ENCODE measurements at places on chromosomes 5 and 9. TPM values are rescaled to one million over a fixed set of nuclear protein-coding genes. Genes with fewer than 3 reads are reported as not detected.

The NUDT12 gene
- 32.3 TPM for polyA plus RNA-seq

The SOHLH1 gene
- polyA plus RNA-seq = not detected

The TEX48 gene
- not detected for polyA plus RNA-seq

The ANKRD18A gene
- polyA plus RNA-seq = 3.0 TPM

The MYOT gene
- 1.7 TPM for polyA plus RNA-seq

All from right renal pelvis (tissue), 4 donors.